Tibial nerve (tissue), 4 donors: ENCODE measurements at places on chromosomes 11 and 22. TPM values are rescaled to one million over a fixed set of nuclear protein-coding genes. Genes with fewer than 3 reads are reported as not detected.

Gene UBQLNL
- total RNA-seq, result 2.0 TPM

Gene DNHD1
- 17.9 TPM for total RNA-seq

Gene CATSPERZ
- total RNA-seq, result not detected

Gene SMDT1
- total RNA-seq, result 23.7 TPM

Gene FOXR1
- total RNA-seq, result not detected

Gene C11orf86
- not detected for total RNA-seq

Gene MRGPRX4
- total RNA-seq, result not detected

Gene OR5AS1
- not detected for total RNA-seq

Gene KIAA1671
- 37.9 TPM for total RNA-seq

Gene CHST1
- total RNA-seq, result 1.2 TPM

Gene ISX
- not detected for total RNA-seq

Gene DCHS1
- total RNA-seq, result 27.6 TPM

Gene CDC45
- total RNA-seq, result not detected

Gene TMEM191B
- total RNA-seq, result 0.78 TPM

Gene DCUN1D5
- 75.6 TPM for total RNA-seq

Gene KRTAP5-8
- total RNA-seq, result not detected
